RCC 7860 (cell line): ENCODE measurements at places on chromosomes 6 and 20.

- DNase-seq, result peak; percentile 14
These were observed 524.6 kb upstream of the CDH4 start for GRCh38 chr20:60727425-60727824.

- no peak for DNase-seq
These were observed 112.1 kb upstream of the ASF1A start for GRCh38 chr6:118781897-118782296.

- no peak for DNase-seq
These were observed 42.0 kb upstream of the LYRM2 start for GRCh38 chr6:89680551-89680950.

GRCh38 chr6:166582258-166582657 lies 4.2 kb downstream of the RAMACL start:
- DNase-seq, result no peak

- DNase-seq, result no peak
These were observed 35.8 kb upstream of the IGF2R start for GRCh38 chr6:159933077-159933476.

DNA sequence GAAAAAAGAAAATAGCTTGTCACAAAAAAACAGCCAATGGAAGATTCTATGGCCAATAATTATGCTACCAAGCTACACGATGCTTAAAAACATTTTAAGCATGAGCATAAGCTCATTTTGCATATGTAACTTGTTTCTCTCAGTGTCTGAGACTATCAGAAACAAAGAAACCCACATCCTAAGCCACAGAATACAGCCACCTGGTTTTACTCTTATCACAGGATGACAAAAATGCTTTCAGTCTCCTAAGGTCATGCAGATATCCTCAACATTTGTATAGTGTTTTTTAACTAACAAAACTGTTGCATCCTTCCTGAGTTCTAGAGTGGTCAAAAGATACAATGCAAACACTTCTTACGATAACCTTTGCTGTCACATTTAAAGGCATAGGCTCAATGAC lies 172.1 kb upstream of the RUNX2 start:
- no peak for DNase-seq

- no peak for DNase-seq
These were observed 634 bp downstream of the AHI1 start for GRCh38 chr6:135496800-135497411.
